ENCODE measurements at places on chromosomes 4 and X.

- DNase-seq, result no peak
These were observed 136.6 kb downstream of the STAG2 start for GRCh38 chrX:124098089-124098488.

GRCh38 chr4:138021139-138021830 is 220.9 kb downstream of the SLC7A11 start:
- DNase-seq, result no peak

DNA sequence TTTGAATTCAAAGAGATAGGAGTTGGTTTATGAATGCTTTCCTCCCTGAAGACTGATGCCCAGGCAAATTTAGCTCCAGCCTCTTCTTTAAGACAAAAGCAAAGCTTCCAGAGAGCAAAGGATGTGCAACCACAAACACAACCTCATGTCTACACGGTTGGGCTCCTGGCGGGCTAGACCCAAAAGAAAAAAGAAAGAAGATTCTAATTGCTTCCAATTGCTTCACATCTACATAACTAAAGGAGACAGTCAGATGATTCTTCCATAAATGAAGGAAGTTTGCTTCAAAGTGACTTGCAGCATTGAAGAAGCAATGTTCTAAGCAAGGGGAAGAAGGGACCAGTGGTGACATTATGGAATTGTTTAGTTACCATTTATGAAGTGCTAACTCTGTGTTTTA is 1603.0 kb upstream of the TENM3 start:
- no peak for DNase-seq

- no peak for DNase-seq
These were observed 3.0 kb upstream of the HTRA3 start for GRCh38 chr4:8266508-8266907.

DNA sequence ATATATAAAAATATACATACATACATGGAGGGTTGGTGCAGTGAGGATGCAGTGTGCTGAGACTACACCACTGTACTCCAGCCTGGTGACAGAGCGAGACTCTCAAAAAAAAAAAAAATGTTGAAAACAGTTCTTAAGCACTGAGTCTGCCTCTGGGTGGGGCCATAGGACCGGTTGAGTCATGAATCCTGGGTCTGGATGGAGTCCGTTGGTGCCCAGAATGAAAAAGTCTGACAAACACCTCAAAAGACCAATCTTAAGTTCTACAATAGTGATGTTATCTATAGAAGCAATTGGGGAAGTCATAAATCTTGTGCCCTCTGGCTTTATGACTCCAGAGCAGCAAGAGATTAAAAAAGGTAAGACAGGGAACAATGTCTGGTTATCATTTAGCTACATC is 70.4 kb downstream of the FGFBP1 start:
- DNase-seq, result peak; percentile 41

GRCh38 chr4:76310683-76311082 is 4.2 kb downstream of the STBD1 start:
- no peak for DNase-seq

GRCh38 chrX:34563804-34564203 is 93.3 kb downstream of the TMEM47 start:
- DNase-seq, result no peak

GRCh38 chr4:34636623-34637022 is 1607.7 kb downstream of the ARAP2 start:
- DNase-seq, result no peak

- no peak for DNase-seq
These were observed 106.8 kb upstream of the MAGEA10 start for GRCh38 chrX:152245213-152245612.

DNA sequence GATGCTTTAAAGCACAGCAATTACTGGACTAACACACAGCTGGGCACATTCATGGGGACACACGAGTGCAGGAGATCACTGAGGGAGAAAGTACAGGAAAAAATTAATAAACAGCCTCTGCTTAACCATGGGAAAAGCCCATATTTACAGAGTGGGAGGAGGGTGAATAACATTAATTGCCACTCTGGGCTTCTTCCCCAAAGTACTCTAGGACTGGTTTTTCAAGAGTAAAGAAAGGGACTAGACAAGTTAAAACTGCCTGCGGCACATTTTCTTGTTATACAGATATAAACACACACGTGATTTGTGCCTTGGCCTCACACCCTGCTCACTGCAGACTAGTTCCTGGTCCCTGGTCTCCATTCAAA is 179.7 kb upstream of the TET2 start:
- no peak for DNase-seq

DNA sequence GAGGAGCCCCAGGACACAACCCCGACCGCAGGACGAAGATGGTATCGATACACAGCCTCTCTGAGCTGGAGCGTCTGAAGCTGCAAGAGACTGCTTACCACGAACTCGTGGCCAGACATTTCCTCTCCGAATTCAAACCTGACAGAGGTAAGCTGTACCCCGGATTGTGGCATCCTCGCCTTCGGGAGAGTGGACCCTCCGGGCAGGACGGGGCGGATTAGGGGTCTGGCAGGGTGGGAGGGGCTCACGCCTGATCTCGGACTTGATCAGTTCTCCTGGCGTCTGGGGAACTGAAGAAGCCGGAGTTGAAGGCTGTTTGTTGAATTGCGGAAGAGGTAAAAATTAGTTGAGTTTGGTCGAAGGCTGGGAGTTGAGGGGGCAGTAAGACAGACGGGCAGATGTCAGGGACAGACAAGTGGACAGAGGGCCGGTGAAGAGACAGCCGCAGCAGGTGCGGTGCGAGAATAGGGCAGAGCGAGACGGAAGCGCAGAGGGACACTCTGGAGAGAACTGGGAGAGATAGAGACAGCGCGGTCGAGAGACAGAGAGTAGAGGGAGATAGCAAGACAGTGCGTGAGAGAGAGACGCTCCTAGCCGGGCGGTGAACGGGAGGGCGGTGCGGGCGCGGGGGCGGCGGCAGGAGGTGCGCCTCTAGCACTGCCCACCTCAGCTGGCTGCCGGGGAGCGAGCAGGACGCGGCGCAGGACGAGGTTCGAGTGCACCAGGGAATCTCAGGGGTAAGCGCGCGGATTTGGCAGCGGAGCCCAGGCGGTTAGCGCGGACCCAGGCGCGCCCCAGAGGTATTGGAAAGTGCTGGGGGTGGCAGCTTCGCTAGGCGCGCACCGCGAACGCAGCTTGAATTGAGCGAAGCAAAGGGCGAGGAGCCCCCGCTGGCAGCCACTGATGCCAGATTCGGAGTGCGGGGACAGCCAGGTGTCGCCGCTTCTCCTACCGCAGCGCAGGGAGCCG is 23.9 kb downstream of the ARHGAP36 start:
- DNase-seq, result no peak

DNA sequence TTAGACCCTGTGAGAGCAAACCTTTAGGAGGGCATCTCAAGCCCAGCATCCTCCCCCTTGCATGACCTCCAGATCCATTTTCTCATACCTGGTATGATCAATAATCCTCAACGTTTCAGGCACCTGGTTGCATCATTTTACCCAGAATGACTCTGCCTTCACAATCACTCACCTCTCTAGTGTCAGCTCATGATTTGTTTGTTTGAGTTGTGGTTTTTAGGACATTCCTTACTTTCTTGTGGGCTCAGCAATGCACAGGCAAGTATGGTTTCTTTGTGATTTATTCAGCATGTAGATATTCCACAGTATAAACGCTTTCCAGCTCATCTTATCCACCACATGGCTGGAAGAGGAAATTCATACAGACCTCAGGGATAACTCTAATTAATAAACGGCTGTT is 93.6 kb upstream of the CPEB2 start:
- DNase-seq, result no peak

DNA sequence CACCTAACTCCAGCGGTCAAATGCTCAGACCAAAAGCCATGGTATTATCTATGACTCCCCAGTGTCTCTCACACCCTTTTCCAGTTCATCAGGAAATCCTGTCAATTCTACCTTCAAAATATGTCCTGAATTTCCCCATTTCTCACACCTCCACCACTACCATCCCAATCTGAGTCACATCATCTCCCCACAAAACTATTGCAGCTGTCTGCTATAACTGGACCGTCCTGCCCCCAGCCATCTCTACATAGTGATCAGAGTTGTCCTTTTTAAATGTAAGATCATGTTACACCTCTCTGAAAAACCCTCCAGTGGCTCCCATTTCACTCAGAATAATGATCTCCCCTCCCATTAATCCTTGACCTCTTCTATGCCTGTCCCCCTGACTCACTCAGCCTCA is 6.8 kb upstream of the ODAPH start:
- no peak for DNase-seq

DNA sequence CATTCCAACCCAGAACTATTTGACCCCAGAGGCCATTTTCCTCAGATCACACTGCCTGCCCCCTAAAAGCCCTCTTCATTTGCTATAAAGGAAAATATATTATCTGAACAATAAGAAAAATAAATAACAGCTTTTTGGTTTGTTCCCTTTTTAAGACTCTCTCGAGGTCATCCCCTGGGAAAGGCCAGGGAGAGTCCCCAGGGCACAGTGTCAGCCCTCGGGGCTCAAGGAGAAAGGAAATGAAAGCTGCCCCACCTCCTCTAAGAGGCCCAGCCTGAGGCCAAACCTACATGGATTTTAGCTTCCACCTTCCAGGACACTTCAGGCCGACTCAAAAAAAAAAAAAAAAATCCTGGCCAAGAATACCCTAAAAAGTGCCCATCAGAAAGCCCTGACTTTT is 97.6 kb downstream of the SH3KBP1 start:
- DNase-seq, result no peak

DNA sequence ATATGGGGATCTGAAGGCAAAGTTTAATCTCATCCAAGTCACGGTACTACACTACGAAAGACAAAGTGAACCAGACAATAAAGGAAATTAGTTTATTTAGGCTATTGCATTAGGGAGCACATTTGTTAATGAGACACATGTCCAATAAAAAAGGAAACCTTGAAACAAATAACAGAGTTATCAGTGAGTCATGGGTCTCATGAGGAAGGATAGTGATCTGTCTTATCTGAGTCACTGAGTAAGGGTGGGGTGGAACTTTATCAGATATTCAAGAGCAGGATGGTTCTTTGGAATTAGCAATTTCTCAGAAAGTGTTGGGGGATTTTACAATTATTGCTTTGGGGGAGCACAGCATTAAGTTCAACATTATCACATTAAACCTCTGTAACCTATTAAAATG is 188.9 kb upstream of the IL1RAPL1 start:
- no peak for DNase-seq

DNA sequence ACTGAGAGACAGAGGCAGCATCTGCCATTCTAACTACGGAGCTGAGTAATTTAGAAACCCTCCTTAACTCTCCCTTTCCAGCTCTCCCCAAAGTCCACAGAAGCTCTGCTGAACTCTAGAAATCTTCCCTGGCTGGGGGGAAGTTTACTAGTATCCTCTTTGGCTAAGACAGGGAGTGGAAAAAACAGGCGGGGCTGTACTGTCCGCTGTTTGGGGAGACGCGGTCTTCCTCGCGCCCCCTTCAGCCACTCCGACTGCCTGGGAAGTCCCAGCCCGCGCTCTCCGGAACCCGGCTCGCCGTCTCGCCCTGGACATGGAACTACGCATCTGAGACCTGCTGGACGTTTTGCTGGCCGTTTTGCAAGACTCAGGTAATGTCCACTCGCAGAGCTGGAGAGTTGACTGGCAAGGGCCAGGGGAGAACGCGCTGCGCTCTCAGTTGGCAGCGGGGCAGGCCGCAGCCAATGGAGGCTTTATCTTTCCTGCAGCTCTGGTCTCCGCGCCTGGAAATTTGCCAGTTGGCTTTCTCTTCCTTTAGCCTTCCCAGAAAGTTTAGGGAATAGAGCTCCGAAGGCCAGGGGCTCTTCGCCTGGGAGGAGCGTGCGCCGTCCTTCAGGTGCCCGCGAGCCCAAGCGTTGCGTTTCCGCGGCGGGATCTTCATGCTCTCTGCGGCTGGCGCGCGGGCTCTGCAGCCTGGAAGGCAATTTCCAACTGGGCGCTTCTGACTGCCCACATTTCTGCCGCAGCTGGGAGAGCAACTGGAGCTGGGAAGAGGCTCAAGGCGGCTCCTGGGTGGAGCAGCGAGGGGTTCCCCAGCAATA is 892 bp downstream of the IL1RAPL2 start:
- DNase-seq, result no peak

- DNase-seq, result no peak
These were observed 71.8 kb upstream of the PTPN13 start for GRCh38 chr4:86522349-86522748.

Measured in KG1 (cell line).